ENCODE measurements at places on chromosomes 6 and 20.

GRCh38 chr6:37139230-37139962 is 30.6 kb upstream of the PIM1 start:
- H3K27ac ChIP-seq: no peak overlapping the region
- H3K36me3 ChIP-seq: 0 out of 2 replicates have a peak, but pooled peaks cover 2% of the 10 kb centered on the region
- H3K27me3 ChIP-seq: no peaks in the 10 kb centered on the region

GRCh38 chr6:25089442-25089841 is 153.7 kb upstream of the RIPOR2 start:
- H3K27me3 ChIP-seq: no peaks in the 10 kb centered on the region
- no peak for DNase-seq
- peaks cover 5% of the 10 kb centered on the region for H3K4me1 ChIP-seq

DNA sequence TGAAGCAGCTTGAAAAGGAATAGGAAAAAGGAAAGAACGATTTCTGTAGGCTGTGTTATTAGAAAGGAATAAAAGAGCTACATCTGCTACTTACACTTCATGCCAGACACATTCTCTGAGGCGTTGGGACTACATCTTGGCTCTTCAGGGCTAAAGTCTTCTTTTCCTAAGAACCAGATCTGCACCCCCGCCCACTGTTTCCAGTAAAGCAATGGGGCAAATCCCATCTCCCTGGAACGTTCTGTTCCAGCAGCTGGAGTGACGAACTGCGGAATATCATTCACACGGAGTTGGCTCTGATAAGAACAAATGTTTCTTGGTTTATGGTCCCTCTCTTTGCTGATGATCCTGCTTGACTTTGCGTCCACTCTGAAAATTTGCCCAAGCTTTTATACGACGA is 26.9 kb downstream of the FAM50B start:
- H3K4me3 ChIP-seq: no peak overlapping the region
- no peak overlapping the region for H3K27ac ChIP-seq

GRCh38 chr20:1308067-1308701 is 20.8 kb downstream of the SDCBP2 start:
- H3K36me3 ChIP-seq: no peaks in the 10 kb centered on the region
- peaks cover 2% of the 10 kb centered on the region for H3K4me1 ChIP-seq
- H3K4me3 ChIP-seq: no peak overlapping the region
- no peak for DNase-seq
- no peak overlapping the region for H3K27ac ChIP-seq
- H3K27me3 ChIP-seq: no peaks in the 10 kb centered on the region

DNA sequence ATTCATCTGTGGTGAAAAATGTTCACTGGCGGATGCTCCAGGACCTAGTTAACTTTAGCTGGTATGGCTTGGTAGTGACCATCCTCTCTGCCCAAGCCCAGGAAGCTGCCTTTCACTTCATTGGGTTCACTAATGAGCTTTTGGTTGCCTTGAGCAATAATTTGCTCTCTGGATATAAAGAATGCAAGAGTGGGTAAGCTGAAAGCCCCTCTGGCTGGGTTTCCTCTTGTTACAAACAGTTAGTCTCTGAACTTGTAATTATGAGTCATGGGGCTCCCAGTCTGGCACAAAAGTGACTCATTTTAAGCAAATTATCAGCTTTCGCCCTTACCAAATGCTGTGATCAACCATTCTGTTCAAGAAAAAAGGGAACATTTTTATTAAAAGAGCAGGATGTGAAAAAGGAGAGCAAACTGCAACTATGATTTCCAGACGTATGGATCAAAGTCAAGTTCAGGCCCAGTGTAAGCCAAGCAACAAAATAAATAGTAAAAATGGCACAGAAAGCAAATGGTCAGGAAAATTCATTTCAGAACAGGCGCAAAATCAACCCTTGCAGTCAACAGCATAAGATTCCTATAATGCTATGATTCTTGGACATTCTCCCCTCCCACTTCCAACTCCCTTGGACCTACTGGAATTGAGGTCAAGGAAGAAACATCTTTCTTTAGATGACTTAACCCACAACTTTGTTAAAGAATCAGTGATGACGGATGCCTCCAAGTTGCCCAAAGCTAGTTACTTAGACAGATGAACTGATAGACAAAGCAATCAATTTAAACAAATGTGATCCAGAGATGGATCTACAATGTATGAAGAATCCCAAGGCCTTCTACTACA is 130.0 kb upstream of the KCNK16 start:
- no peak overlapping the region for H3K4me3 ChIP-seq
- no peaks in the 10 kb centered on the region for H3K4me1 ChIP-seq
- H3K36me3 ChIP-seq: no peaks in the 10 kb centered on the region
- DNase-seq: no peak
- H3K27ac ChIP-seq: no peak overlapping the region

DNA sequence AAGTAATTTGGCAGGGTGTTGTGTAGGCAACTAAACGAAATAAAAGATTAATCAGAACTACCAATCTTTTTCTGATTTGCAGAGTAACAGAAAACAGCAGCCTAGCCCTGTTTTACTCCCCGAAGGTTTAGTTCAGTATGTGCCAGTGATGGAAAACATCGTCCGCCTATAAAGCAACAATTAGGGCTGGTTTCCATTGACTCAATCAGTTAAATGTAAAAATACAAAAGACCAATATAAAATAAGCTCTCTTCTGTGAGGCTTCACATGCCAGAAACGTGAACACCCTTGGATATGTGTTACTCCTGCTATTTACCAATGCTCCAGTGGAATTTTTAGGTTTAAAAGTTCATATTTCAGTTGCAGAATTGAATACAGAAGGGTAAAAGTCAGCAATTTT is 210.5 kb upstream of the RSPO3 start:
- H3K27ac ChIP-seq: no peak overlapping the region
- no peaks in the 10 kb centered on the region for H3K4me1 ChIP-seq
- no peak overlapping the region for H3K4me3 ChIP-seq
- no peaks in the 10 kb centered on the region for H3K36me3 ChIP-seq
- DNase-seq: no peak
- no peaks in the 10 kb centered on the region for H3K27me3 ChIP-seq

GRCh38 chr6:129623008-129623732 is 86.8 kb downstream of the ARHGAP18 start:
- no peaks in the 10 kb centered on the region for H3K36me3 ChIP-seq
- no peak overlapping the region for H3K4me3 ChIP-seq
- H3K27ac ChIP-seq: no peak overlapping the region
- no peaks in the 10 kb centered on the region for H3K4me1 ChIP-seq
- no peaks in the 10 kb centered on the region for H3K27me3 ChIP-seq

DNA sequence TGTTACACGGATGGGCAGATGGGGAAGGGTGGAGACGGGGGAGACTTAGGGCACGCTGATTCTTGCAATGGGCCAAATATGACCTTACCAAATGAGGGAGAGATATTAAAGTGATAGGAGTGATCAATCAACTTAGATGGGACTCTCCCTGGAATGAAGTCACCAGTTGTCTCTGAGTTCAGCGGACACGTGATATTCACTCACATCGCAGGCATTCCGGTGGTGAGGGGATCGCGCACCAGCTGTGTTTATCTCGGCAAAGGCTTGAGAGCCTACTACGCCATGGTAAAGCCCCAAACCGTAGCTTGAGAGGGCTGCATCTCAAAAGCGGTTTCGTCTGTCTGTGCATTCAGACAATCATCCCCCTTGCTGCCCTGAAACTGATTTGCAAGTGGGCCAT is 5.5 kb downstream of the BMP7 start:
- peaks cover 32% of the 10 kb centered on the region for H3K4me1 ChIP-seq
- H3K36me3 ChIP-seq: no peaks in the 10 kb centered on the region
- DNase-seq: no peak
- H3K4me3 ChIP-seq: peak overlapping the region; percentile 37
- H3K27ac ChIP-seq: no peak overlapping the region
- H3K27me3 ChIP-seq: peaks cover 17% of the 10 kb centered on the region

DNA sequence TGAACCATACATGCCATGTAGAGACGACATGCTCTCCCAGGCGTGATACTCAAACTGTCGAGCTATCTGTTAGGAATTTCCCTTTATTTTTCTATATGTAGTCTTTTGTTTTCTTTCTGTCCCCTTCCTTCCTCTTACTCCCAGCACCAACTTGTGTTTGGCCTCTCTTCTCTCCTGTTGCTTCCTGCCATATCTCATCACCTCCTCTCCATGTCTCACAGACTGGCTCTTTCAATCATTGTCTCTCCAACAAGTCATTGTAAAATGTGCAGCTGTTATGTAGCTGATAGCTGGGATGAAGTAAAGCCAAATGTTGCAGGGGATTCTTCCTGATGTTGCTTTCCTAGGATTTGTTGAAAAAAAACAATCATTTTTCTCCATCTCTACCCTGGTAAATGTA is 234.5 kb downstream of the TMEM242 start:
- H3K4me3 ChIP-seq: no peak overlapping the region
- DNase-seq: no peak
- no peaks in the 10 kb centered on the region for H3K36me3 ChIP-seq
- H3K27me3 ChIP-seq: no peaks in the 10 kb centered on the region
- H3K4me1 ChIP-seq: peaks cover 9% of the 10 kb centered on the region

DNA sequence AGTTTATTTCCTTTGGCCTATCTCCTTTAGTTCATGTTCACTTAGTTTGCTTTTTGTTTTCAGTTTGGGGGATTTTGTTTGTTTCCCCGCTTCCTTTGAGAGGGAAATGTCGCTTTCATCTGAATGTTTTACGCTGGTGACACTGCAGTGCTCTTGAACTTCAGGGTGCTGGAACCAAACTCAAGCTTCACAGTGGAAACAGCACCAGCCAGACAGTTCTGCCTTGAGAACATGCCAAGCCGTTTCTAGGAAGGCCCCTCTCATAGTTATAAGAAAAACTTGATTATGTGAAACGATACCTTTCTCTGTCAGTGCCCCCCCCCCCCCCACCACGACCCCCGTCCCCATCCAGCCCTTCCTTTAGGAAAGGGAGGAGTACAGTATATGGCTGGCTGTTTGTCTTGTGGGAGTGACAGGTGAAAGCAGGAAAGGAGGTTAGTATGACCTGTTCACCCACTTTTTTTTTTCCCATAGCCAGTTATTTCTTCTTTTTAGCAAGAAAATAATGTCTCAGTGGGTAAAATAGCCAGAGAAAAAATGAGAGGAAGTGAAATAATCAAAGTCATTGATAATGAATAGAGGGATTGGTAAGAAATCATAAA is 130.1 kb downstream of the LRRC1 start:
- no peak overlapping the region for H3K27ac ChIP-seq
- H3K4me1 ChIP-seq: peaks cover 4% of the 10 kb centered on the region
- H3K4me3 ChIP-seq: no peak overlapping the region
- no peaks in the 10 kb centered on the region for H3K27me3 ChIP-seq
- no peak for DNase-seq
- H3K36me3 ChIP-seq: no peaks in the 10 kb centered on the region

- no peak overlapping the region for H3K4me3 ChIP-seq
- no peaks in the 10 kb centered on the region for H3K4me1 ChIP-seq
- DNase-seq: no peak
- H3K36me3 ChIP-seq: no peaks in the 10 kb centered on the region
Observed at GRCh38 chr20:53826597-53827291, 233.1 kb upstream of the ZNF217 start.

DNA sequence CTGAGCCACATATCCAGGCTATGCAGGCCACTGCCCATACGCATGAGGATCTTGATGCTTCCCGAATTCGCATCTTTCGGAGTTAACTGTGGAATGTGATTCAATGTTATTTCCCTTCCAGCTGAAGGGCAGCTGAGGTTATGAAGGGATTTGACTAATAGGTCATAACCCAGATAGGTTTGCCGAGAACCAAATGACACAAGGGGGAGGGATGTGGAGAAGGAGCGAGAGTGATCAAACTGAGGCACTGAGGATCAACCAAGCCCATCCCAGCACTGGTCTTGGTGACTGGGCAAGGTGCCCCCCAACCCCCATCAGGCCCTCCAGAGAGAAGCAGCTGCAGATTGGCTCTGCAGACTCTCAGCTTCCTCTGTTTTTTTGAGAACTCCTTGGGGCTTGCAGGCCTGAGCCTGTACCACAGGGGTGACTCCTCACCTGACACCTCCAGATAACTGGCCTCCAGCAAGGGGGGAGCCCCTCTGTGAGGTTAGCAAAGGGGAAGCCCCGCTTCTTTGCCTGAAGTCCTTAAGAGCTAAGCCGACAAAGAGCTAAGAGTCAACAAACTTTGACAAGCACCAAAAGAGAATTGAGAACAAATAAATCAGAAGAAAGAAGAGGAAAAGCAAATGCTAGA is 185.9 kb downstream of the PDE7B start:
- no peak overlapping the region for H3K27ac ChIP-seq
- DNase-seq: no peak
- H3K4me3 ChIP-seq: no peak overlapping the region
- no peaks in the 10 kb centered on the region for H3K36me3 ChIP-seq
- no peaks in the 10 kb centered on the region for H3K27me3 ChIP-seq

DNA sequence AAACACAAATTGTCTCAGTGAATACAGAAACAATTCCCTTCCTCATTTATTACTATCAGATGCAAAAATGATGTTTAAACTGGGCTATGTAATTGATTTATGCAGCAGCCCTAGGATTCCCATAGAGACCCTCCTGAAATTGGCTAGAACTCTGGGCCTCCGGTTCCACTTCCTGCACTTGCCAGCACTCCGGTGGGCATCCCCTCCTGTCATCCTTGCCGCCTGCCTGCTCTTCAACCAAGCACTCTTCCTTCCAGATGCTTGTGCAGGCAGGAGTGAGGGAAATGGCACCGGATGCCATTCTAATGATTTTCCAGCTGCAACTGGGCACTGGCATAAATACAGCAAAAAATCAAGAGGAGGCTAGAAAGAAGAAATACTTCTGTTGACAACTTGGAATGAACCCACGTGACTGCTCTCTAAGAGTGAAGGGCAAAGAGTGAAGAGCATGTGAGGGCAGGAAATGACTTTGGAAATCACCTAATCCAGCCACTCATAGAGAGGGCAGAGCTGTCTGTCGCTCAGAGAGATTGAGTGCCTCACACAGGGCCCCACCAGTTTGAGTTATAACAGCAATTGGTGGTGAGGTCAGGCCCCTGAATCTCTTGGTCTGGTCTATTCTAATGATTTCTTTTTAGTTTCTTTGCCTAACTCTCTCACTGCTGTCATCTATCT is 3.7 kb upstream of the NEDD9 start:
- DNase-seq: no peak
- no peaks in the 10 kb centered on the region for H3K27me3 ChIP-seq
- H3K4me1 ChIP-seq: peaks cover 5% of the 10 kb centered on the region
- no peaks in the 10 kb centered on the region for H3K36me3 ChIP-seq
- H3K4me3 ChIP-seq: no peak overlapping the region
